ENCODE measurements at places on chromosomes 11 and 22.

DNA sequence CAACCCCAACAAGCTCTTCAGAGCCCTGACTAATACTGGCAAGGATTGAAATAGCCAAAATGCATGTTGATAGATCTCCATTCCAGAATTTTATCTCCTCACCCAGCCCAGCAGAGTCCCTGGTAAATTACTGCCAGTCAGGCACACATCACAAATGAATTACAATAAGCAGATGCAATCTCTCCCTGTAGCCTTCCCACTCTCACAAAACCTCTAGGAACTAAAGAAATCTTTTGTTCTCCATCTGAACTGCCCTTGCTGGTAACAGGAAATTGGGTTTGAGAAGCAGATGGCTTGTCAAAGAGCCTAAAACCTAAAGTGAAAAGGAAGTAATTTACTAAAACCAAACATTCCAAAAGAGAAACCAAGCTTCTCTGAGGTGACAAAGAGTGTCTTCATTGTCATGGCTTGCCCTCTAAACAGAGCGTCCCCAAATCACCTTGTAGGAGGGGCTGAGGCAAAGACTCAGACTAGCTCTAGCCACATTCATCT lies 59.5 kb downstream of the FAM168A start:
- no peak for DNase-seq

DNA sequence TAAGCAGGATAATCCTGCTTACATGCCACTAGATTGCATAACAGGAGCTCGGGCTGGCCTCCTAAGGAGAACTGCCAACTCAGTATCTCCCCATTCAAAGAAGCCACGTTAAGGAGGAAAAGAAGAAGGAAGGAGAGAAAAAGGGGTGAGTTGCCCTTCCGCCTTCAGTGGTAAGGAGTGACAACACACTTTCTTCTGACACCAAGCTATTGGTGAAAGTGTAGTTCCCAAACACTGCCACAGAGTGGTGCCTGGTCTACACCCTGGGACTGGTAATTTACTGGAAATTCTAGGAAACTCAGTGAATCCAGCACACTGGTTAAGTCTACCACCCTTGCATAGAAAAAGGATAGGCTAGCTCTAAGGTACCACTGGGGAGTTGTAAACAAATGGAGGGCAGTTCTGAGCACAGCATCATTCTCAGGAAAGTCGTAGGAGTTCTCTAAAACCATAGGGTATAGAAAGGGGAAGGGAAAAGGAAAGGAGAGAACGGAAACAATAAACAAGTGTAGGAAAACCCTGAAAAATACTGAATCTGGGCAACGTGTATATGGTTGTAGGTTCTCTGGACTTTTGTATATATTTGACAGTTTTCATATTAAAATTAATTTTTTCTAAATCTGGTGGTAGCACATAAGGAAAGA lies 58.2 kb downstream of the RRAS2 start:
- peak; percentile 15 for DNase-seq

DNA sequence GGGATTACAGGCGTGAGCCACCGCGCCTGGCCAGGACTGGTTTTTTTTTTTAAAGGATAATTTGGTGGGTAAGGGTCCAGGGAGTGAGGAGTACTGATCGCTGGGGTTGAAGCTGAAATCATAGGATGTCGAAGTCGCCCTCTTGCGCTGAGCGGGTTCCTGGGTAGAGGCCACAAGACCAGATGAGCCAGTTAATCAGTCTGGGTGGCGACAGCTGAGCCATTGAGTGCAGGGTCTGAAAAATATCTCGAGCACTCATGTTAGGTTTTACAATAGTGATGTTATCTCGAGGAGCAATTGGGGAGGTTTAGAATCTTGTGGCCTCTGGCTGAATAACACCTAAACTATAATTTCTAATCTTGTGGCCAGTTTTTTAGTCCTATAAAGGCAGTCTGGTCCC lies 7.8 kb downstream of the APOL5 start:
- no peak for DNase-seq

- no peak for DNase-seq
These were observed 38.9 kb downstream of the TSPAN18 start for GRCh38 chr11:44765676-44766075.

DNA sequence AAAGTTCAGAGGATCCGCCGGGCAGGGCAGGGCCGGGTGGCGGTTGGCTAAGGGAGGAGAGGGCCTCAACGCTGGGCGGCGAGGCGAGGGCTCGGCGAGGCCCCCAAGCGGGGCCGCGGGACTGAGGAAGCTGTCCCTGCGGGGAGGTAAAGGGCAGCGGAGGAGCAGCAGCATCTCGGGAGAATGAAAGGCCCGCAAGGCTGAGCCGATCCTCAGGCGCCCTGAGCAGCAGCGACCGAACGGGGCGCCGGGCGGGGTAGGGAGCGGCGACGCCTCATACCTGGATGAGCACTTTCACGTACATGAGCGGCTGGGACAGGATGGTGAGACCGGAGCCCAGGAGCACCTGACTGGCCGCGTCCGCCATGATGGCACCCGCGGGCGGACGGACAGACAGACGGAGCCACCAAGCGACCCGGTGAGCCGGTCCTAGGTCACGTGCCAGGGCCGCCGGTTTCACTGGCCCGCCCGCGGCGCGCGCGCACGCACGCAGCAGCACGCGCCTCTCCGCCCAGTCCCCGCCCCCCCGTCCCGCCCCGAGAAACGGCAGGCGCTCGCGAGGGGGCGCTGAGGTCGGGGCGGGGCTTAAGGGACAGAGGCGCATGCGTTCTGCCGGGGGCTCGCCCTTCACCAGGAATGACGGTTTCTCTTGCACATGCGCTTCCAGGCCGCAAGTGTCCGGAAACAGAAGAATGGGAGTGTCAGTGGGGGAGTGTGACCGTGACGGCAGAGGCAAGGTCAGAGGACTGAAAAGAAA lies at the start of gene MTCH2:
Gene MTCH2 (minus strand): TSS at position 461 of the 757 bp plus-strand sequence. CDS start 94 bp downstream, at position 367.
- DNase-seq, result peak; percentile 80

- no peak for DNase-seq
These were observed at the start of gene C11orf52 for GRCh38 chr11:111918390-111919256. Gene C11orf52, plus strand, starts transcription at chr11:111918913. Its CDS starts 60 bp downstream, at chr11:111918973.

DNA sequence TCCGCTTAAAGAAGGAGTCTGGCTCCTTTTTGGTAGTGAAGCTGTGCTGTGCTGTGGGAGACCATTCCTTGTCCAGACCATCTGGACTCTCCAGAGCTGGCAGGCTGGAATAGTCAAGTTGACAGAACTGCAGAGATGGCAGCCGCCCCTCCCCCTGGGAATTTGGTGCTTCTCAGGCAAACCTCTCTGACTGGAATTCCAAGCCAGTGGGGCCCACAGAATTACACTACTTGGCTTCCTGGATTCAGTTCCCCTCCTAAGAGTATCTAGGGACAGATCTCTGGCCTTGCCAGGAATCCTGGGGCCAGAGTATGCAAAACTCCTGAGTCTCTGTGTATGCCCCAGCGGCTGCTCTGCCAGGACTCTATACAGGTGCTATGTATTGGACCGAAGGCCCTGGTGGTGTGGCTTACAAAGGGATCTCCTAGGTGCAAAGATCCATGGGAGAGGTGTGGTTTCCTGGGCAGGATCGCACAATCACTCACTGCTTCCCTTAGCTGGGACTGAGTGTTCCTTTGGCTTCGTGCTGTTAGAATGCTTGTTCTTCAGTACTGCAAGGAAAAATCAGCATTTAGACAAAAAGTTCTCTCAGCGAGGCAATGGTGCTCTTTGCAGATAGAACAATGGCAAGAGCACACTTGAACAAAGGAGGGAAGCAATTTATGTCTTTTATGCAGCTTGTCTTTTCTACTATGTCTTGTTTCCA lies 86.8 kb downstream of the PRMT3 start:
- no peak for DNase-seq

DNA sequence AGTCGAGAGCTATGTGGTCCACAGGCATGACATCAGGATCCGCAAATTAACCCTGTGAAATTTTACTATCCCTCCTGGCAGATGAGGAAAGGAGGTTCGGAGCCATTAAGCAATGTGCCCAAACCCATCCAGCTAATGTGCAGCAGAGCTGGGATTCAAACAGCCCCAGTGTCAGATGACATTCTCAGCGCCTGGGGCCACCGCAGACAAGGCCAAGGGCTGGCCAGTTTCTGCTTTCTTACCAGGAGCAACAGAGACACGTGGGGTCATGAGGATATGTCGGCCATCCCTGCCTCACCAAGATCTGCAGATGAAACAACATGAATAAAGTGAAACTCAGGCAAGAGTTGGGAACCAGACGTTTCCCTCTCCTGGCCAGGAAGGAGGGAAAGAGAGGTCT lies 110.2 kb downstream of the TENM4 start:
- DNase-seq, result no peak

DNA sequence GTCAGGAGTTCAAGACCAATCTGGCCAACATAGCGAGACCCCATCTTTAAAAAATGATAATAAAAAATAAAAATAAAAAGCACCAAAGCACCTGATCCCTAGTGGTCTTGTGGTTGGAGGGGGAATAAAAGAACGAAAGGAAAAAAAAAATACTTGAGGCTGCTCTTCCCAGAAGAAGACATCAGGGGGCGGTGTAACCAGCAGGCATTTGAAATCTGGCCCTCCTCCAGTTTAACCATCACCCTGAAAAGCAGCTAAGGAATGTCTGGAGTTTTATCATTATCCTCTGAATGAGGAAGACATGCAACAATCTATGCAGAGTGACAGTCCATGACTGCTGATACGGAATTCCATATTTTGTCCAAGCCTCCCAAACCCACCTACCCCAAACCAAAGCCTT lies 5.6 kb upstream of the KCTD17 start:
- no peak for DNase-seq

DNA sequence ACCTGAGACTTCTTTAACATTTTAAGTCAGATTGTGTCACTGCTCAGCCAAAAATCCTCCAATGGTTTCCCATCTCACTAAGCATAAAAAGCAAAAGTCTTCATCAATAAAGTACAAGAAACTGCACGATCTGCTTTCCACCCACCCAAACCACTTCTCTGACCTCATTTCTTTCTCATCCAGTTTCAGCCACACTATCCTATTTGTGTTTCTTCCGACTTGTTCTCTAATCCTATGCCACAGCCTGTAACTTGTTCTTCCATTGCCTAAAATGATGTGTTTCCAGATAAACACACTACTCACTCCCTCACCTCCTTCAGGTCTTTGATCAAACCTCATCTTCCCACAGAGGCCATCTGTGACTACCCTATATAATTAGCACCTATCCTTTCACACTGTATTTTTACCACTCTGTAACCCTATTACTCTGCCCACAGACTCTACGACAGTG lies 28.4 kb downstream of the ARHGAP32 start:
- DNase-seq, result no peak

DNA sequence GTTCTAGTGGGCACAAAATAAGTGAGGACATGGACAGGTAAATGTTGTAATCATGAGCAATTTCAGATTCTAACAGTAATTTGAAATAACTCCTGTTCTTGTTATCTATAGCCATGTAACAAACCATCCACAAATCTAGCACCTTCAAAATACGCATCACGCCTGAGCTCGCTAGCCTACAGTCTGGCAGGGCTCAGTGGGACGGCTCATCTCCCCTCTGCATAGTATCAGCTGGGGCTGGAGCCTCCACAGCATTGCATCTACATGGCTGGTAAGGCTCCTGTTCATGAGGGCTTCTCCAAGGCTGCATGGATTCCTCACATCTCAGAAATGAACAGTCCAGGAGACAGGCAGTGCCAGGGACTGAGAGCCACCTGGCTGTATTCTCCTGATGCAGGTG lies 112.6 kb downstream of the KCNQ1 start:
- DNase-seq, result no peak
